Stimulated activated CD8-positive, alpha-beta memory T cell treated with anti-CD3 and anti-CD28 coated beads, Interleukin-12 subunit alpha, Interleukin-12 subunit beta, amount 100 ng/mL, for 1 hour (primary cell): ENCODE measurements at places on chromosomes 16 and 17.

GRCh38 chr16:2846511-2847310 is 11.3 kb downstream of the PRSS22 start:
- no peak for DNase-seq

DNA sequence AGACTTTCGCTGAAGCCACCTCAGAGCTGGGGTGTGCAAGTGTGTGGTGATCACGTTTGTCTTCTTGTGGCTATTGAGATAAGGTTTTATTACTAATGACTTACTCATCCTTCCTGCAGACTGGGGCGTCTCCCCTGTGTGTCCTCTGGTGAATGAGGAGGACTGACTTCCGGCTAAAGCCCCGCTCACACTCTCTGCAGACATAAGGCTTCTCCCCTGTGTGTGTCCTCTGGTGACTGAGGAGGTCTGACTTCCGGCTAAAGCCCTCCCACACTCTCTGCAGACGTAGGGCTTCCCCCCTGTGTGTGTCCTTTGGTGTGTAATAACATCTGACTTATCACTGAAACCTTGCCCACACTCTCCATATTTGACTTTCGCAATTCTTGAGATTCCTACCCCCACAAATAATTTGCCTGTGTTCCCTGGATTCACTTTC is 19.4 kb downstream of the PRDM7 start:
- no peak for DNase-seq

GRCh38 chr17:27389542-27390140 is 66.6 kb upstream of the KSR1 start:
- no peak for DNase-seq

GRCh38 chr17:20275653-20276052 is 191.7 kb downstream of the LGALS9B start:
- DNase-seq = no peak

DNA sequence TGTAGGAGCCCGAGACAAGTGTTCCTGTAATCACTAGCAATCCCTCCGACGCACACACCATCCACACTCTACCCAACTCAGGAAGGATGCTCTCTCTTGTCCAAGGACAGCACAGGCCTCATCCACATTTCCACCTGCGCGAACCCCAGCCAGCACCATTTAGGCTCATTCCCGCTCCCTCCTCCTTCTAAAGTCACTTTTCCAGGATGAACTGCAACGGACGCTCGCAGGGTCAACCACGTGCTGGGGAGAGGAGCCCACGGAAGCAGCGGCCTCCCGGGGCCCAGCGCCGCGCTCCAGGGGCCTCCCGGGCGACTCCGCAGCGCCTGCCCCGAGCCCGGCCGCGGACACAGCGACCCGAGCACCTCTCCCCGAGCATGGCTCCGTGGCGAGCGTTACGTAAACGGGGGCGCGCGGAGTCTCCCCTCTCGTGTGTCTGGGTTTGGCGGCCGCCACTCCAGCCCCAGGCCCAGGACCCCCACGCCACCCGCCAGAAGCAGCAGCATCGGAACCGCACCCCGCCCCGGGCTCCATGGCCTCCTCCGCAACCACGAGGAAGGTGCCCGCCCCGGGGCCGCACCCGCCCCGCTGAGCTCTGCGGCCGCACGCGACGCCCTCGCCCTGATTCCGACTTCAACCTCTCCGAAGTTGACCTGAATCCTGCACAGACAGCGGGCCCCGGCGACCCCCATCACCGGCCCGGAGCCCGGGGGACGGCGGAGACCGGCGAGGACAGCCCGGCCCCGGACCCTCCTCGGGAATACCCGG is 668 bp downstream of the USP36 start:
- peak; percentile 17 for DNase-seq
